Activated T-cell treated with anti-CD3 and anti-CD28 coated beads for 48 hours (primary cell): ENCODE measurements at places on chromosomes 4 and X.

DNA sequence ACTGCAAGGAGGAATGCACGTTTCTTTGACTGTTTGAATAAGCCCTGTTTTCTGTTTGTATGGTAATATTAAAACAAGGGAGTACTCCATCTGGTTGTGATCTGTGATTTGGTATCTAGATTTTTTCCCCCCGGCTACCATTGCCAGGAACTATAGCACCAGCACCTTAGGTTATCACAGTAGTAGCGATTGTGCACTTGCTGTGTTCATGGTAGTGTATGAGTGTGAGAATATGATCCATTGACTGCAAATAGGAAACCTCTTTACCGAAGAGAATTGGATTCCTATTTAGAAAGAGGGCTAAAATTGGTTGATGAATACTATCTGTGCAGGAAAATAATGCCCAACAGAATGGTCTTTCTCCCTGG lies 69.9 kb downstream of the LARP7 start:
- DNase-seq, result no peak

- no peak for DNase-seq
Measured at GRCh38 chrX:139930916-139931645, 1.8 kb downstream of the ATP11C start.

- no peak for DNase-seq
Measured at GRCh38 chr4:3527101-3527913, 4.9 kb downstream of the LRPAP1 start.

- no peak for DNase-seq
Measured at GRCh38 chr4:74920704-74921103, 12.2 kb upstream of the PARM1 start.

GRCh38 chr4:100075056-100075455 lies 115.2 kb downstream of the DDIT4L start:
- no peak for DNase-seq

GRCh38 chr4:156073976-156074375 lies 120.3 kb upstream of the CTSO start:
- DNase-seq, result no peak

DNA sequence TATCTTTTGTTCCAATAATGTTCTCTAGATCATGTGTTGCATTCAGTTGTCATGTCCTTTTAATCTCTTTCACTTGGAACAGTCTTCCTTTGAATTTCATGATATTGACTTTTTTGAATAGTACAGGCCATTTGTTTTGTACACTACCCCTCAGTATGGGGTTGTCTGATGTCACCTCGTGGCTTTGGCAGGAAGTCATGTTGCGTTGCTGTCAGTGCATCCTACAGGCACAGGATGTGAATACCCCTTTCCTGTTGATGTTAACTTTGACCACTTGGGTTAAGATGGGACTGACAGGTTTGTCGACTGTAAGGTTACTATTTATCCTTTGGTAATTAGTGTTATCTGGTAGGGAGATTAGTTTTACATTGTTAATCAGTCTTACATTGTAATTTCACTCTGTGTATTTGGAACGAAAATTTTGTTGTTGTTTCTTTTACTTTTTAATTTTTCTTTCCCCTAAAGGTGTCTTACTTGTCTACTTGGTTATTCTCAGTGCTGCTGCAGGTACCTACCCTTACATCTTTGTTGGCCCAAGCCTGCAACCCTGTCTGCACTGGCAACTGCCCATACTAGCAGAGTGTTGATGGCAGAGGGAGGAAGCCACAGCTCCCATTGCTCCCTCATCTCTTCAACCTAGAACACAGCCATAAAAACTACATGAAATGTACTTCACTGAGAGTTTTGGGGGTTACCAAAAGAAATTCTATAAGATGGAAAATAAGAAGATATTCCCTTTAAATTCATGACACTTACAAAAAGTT lies 14.7 kb upstream of the ATP8A1 start:
- peak; percentile 21 for DNase-seq

GRCh38 chr4:76950052-76950955 lies 752 bp downstream of the SEPTIN11 start:
- DNase-seq, result peak; percentile 29

- DNase-seq, result no peak
Measured at GRCh38 chr4:87543835-87544461, 14.8 kb upstream of the SPARCL1 start.

- no peak for DNase-seq
Measured at GRCh38 chr4:174808836-174809235, 20.2 kb downstream of the GLRA3 start.

DNA sequence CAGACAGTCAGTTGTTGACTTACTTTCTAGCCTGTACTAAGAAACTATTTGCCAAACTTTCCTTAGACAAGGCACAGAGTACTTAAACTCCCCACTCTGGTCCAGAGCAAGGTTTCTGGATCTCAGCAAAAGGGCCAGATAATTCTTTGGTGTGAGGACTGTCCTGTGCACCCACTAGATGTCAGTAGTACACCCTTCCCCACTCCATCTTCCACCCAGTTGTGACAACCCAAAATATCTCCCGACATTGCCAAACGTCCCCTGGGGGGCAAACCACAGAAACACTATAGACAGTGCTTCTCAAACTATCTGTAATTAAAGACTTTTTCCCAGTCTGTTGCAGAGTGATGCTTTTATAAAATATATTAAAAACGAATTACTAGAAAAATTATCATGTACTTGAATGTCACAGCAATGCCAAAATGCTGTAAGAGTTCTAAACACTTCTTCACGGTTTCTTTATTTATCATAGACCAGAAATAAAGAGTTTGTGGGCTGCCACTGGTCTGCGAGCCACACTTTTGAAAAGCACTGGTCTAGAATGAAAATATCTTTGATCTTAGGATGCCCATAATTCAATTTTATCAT lies 203.5 kb downstream of the PRDM5 start:
- DNase-seq, result peak; percentile 1

GRCh38 chr4:97646997-97647396 lies 496.3 kb downstream of the STPG2 start:
- no peak for DNase-seq

GRCh38 chr4:87423317-87424098 lies 1.1 kb downstream of the NUDT9 start:
- DNase-seq, result no peak

- DNase-seq, result peak; percentile 3
Measured at GRCh38 chrX:123731258-123731986, 1.4 kb downstream of the THOC2 start.

DNA sequence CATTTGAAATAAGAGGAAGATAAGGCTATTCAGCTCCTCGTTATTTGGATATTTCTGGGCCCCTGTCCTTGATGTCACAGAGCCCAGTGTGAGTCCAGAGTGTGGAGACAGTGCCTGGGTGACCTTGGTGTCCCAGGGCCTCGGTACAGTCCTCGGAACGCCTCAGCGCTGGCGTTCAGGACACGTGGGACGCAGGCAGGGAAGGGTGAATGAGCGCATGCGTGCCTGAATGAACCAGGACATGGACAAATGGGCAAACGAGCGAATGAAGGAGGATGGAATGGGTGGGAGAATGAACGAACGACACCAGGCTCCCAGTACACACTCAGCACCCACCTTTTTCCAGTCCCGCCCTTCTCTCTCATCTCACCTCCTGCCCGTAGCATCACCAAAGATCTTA lies 44.2 kb downstream of the EVC start:
- no peak for DNase-seq

GRCh38 chr4:165758086-165758485 lies 115.0 kb upstream of the TLL1 start:
- no peak for DNase-seq

DNA sequence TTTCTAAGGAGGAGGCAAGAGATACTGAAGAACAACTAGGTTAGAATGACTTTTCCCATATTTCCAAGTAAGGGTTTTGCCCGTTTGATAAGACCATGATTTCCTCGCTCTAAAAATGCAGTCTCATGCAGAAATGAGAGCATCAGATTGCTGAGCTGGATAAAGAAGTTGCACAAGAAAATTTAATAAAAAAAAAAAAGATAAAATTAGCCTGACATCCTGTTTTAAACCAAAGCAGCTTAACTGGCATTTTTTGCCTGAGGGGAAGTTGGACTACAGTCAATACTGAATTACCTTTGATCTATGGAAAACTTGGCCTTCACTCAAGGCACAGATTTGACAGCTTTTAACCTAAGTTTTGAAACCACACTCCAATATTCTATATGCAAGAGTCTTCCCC lies 208.4 kb downstream of the GASK1B start:
- no peak for DNase-seq

- DNase-seq, result no peak
Measured at GRCh38 chrX:136336623-136337022, 35.9 kb downstream of the ADGRG4 start.

GRCh38 chr4:113884655-113885054 lies 94.8 kb downstream of the ARSJ start:
- no peak for DNase-seq

GRCh38 chr4:26589705-26590104 lies 5.8 kb downstream of the TBC1D19 start:
- DNase-seq, result no peak

DNA sequence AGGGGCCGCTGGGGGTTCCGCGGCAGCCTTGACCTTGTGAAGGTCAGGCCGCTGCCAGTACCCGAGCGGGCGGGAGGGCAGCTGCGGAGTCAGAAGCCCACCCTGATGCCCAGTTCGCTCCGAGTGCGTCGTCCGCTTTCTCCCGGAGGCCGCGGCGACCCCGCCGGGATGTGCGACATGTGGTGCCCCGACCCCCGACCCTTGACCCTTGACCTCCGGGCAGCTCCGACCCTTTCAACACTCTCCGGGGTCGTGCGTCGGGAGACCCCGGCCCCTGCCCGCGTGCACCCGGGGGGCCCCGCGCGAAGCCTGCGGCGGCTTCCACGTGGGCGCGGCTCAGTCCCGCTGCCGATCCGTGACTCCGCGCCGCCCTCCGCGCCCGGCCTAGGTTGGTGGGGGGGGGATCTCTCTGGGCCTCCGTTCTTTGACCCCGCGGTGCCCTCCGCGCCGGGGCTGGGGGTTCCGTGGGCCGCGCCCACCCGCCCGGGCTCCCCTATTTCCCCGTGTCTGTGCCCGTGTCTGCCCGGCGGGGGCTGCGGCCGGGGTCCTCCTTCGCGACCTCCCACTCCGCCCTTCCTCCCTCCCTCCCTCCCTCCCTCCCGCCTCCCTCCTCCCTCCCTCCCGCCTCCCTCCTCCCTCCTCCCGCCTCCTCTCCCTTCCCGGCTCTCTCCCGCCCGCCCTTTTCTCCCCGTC lies 609 bp upstream of the SLC25A6 start:
- DNase-seq, result peak; percentile 53

GRCh38 chrX:79089896-79090584 lies 54.4 kb upstream of the GPR174 start:
- DNase-seq, result no peak

GRCh38 chr4:167966143-167966542 lies 126.2 kb upstream of the ANXA10 start:
- DNase-seq, result no peak

DNA sequence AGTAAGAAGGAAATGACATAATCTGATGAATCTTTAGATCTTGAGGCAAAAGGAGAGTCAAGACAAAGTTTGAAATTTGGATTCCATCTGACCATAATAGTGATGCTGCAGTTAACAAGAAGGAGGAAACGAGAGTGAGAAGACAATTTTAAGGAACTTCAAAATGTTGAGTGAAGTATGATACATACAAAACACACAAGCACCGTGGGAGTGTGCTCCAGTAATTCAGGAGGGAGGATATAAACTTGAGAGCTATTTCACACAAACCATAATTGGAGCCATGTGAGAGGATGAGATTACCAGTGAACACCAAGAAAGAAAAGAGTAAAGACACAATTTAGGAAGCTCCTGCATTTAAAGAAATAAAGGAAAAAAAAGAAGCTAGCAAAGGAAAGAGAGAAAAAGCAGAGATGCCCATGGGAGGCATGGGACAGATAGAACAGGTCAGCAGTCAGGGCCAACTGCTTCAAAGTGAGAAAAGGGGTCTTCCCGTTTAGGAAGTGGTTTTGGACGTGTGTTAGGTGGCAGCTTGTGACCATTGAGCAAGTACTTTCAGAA lies 150.7 kb upstream of the SLC7A11 start:
- DNase-seq, result no peak

DNA sequence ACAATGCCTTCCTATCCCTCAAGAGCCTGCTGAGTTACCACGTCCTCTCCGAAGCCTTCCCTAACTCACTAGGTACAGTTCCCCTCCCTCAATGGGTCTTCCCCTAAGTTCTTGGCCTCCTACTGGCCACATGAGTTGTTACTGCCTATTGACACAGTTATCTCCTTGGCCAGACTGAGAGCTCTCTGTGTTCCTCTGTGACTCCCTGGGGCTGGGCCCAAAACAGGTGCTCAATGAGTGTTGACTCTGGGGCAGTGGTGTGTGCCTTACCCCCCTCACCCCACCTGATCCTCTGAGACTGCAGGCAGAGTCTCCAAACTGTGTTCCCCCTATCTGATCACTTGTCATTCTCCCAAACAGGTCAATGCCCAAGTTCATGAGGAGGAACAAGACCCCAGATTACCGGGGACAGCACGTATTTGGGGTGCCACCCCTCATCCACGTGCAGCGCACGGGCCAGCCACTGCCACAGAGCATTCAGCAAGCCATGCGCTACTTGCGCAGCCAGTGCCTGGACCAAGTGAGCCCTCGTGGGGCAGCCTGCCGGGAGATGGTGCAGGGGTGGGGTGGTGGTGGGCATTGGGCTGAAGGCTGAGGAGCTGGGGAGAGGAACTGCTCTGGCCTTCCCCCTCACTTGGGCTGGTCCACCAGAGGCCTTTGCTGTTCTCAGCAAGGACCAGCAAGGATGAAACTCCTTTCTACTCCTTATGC lies 72.6 kb downstream of the STARD8 start:
- no peak for DNase-seq

- no peak for DNase-seq
Measured at GRCh38 chr4:58050439-58050838, 940.3 kb upstream of the IGFBP7 start.

GRCh38 chr4:123304151-123304964 lies 92.2 kb upstream of the SPRY1 start:
- peak; percentile 4 for DNase-seq

DNA sequence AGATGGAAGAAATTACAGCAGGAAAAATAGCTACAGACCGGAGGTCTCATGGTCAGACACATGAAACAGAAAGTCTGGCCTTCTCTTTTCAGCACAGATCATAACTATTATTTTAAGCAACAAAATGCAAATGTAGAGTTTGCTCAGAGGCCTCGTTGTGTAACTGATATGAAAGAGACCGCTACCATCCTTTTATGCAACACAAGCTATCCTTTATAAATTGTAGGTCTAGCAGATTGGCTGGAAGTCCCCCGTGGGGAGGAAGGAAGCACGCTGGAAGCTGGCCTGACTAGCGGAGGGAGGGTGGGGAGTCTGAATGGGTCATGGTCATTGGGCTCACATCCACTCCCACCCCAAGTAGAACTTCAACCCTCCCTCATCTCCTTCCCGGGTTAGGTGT lies 27.7 kb downstream of the DMP1 start:
- DNase-seq, result no peak

DNA sequence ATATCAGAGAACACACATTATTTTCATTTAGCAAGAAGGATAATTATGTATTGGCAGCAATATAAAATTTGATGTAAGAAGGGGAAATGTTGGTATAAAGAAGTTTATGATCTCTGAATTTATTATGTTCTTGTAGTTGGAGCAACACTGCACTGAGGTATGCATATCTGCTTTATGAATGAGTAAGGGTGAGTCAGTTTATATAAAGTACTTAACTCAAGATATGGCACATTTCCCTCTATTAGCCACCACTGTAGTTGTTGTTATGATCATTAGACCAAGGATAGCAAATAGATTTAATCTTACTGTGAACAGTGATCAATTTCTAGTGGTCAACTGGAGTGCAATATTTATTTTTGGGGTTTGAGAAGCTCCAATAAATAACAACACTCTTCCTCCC lies 66.6 kb downstream of the SNX25 start:
- no peak for DNase-seq
